ENCODE measurements at places on chromosomes 2 and 18.

DNA sequence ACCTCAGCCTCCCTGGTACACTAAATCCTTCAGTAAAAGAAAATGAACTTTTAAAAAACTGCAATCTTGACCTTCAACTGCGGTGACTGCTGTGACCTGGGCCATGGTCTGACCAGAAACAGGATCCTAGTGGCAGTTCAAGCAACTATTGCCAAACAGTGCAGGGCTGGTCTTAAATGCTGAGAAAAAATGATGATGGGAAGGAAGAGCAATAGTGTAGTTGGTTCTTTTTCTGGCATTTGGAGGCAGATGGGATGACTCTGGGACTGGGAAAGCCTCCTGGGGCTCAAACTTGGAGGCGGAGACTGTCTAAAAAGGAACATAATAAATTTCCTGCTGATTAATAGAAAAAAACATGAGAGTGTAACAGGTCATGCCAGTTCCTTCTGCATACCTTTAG is 45.4 kb downstream of the CHN1 start:
- DNase-seq = no peak

DNA sequence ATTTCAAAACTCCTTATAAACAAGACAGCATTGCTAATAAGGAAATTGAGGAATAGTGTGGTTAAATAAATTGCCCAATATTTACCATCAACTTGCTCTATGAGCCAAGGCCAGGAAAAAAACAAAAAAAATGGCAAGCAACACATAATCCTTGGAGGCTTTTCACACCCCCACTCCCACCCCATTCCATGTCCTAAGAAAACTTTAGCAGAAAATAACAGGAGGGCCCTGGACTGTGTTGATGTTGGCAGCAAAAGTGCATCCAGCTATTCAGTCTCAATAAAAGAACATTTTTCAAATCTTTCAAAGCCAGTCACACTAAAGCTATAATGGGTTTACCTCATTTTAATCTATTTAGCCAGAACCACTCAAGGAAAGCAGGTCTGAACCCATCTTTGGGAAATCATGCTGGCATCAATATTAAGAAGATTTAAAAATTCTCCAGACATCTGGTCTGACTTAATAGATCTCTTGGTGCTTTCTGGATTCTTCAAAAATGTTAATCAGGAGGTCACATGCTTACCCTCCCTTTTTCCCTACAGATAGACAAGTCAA is 34.6 kb upstream of the STK17B start:
- DNase-seq = no peak

GRCh38 chr2:161239326-161240109 is 68.7 kb upstream of the PSMD14 start:
- DNase-seq = peak; percentile 10

- no peak for DNase-seq
Measured at GRCh38 chr2:26251893-26252292, 7.2 kb downstream of the HADHB start.

GRCh38 chr2:71332435-71332796 is 834 bp downstream of the ZNF638 start:
- no peak for DNase-seq

DNA sequence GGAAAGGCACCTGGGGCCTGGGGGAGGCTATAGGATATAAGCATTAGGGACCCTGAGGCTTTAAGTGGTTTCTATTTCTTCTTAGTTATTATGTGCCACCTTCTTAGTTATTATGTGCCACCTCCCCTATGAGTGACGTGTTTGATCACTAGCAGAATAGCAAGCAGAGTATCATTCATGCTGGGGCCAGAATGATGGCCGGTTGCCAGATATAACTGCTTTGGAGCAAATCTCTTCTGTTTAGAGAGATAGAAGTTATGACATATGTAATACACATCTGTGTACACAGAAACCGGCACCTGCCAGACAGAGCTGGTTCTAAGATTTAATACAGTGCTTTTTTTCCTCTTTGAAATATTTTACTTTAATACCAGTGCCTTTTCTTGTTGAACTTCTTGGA is 29.4 kb downstream of the LIPG start:
- no peak for DNase-seq

DNA sequence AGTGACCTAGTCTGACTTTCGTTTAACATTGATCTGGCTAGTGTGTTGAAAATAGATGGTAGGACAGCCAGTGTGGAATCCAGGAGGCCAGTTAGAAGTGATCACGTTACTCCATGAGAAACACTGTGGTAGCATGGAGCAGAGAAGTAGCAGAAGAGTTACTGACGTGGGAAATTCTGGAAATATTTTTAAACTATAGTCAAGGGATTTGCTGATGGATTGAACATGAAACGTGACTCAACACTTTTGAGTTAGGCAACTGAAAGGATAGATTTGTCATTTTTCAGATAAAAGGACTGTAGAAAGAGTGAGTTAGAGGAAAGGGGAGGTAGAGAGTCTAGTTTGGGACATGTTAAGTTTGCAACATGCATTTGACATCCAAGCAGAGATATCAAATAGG is 130.4 kb downstream of the IRS1 start:
- no peak for DNase-seq

DNA sequence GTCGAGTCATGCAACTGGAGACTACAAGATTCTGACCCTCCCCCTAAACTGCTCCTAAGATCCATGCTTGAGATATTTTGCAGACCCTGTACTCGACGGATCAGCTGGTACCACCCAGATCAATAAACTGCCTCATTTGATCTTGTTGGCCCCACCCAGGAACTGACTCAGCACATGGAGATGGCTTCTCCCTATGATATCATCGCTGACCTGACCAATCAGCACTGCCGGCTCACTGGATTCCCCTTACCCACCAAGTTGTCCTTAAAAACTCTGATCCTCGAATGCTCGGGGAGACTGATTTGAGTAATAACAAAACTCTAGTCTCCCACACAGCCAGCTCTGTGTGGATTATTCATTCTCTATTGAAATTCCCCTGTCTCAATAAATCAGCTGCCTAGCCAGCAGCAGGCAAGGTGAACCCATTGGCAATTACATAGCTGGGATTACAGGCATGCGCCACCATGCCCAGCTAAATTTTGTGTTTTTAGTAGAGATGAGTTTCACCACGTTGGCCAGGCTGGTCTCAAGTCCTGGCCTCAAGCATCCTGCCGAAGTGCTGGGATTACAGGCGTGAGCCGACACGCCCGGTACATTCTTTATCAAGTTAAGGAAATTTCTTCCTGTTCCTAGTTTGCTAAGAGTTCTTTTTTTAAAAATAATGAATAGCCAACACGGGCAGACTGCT is 43.6 kb downstream of the VPS54 start:
- DNase-seq = no peak

- no peak for DNase-seq
Measured at GRCh38 chr18:75031717-75032317, 177.1 kb downstream of the PTGR3 start.

GRCh38 chr2:71712158-71712818 is 258.9 kb downstream of the DYSF start:
- DNase-seq = no peak
